ENCODE measurements at places on chromosomes 5 and 9.

DNA sequence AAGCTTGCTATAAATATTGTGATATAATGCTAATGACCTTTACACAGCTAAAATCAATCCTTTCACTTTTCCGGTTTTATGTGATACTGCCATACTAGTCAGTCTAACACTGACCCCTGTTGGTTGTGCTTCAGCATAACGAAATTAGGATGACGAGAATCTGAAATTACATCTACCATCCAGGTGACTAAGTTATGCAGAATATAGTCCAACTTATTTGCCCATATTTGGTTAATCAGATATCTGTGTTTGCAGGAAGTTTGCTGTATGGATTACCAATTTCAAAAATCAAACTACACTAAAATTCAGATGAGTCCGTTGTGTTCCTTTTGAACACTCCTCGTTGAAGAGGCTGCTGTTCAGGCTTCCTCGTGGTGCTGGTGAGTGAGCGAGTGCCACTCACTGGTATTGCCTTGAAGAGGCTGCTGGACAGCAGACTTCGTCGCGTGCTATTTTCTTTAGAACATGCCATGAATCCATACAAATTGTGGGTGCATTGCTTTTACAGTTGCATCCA is 32.5 kb downstream of the TENT4A start:
- peak; percentile 18 for DNase-seq

DNA sequence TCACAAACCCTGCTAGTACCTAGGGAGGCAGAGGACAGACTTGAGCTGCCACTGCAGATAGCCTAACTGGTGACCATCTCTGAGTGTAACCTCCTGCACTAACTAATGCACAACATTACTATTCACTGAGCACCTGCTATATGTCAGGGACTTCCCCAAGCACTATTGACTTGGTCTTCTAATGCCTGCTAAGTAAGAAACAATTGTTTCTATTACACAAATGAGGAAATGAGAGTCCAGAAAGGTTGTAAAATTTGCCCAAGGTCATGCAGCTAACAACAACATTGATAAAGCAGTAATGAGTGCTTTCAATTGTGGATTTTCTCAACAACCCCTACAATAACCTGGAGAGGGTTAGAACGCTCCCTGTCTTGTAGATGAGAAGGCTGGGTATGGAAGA is 183.7 kb downstream of the ZNF462 start:
- no peak for DNase-seq

DNA sequence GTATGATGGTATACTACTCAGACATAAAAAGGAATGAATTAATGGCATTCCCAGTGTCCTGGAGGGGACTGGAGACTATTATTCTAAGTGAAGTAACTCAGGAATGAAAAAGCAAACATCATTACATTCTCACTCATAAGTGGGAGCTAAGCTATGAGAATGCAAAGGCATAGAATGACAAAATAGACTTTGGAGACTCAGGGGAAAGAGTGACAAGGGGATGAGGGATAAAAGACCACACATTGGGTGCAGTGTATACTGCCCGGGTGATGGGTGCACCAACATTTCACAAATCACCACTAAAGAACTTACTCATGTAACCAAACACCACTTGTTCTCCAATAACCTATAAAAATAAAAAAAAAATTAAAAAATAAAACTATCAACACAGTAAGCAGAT is 587.3 kb upstream of the RGMB start:
- DNase-seq, result no peak

DNA sequence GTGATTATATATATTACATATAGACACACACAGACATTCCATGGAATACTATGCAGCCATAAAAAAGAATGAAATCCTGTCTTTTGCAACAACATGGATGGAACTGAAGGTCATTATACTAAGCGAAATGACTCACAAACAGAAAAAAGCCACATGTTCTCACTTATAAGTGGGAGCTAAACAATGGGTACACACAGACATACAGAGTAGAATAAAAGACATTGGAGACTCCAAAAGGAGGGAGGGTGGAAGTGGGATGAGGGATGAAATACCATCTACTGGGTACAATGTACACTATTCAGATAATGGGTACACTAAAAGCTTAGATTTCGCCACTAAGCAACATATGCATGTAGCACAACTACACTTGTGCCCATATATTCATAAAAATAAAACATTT is 170.0 kb upstream of the RGMB start:
- no peak for DNase-seq

- no peak for DNase-seq
Measured at GRCh38 chr9:74771262-74771585, 116.5 kb downstream of the TRPM6 start.

All from hypothalamus (tissue), 51 donors.